ENCODE measurements at places on chromosomes 5 and 9.

DNA sequence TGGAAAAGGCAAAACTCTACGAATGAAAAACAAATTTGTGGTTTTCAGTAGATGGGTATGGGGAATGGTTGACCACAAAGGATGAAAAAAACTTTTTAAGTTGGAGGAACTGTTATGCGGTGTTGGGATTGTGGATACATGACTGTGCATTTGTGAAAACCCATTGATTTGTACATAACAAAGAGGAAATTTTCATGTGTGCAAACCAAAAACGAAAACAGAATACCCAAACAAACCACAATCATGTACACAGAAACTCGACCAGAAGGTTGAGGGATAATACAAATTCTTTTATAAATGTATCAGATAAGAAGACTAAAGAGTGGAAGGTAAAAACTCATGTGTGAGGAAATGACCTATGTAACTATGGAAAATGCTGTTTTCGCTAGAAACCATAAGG lies 1012.4 kb downstream of the CDH18 start:
- DNase-seq: no peak

DNA sequence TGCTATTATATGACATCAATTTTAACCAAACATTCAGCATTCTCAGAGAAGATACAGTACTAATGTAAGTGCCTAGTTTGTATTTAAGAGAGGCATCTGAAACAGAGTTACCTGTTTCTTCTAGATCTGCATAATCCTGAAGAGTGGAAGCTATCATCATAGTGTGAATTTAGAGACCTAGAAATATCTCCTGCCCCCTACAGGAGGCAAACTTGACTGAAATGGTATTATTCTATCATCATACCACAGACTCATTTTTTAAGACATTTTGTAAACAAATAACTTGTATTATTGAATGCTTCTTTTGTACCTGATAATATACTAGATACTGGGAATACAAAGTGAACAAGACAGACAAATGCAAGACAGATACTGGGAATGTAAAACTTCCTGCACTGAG lies 216.8 kb upstream of the RPS23 start:
- DNase-seq: no peak

GRCh38 chr5:151179489-151179840 lies 21.9 kb upstream of the ANXA6 start:
- DNase-seq: no peak

DNA sequence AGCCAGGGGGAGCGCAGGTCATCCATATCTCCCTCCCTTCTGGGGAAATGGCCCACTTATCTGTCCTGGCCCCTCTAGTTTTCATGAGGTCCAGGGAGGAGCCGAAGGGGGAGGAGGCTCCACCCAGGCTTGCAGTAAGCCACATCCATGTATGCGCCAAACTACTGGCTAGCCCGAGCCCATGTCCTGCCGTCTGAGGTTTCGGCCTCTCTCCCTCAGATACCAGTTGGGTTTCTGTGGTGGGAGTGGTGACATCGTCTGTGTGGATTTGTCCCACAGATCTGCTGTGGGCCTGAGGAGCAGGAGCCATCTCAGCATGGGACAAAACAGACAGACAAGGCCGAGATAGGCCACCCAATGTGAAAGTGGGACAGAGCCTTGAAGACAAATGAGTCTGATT lies 78.3 kb upstream of the ORM1 start:
- no peak for DNase-seq

- no peak for DNase-seq
Observed at GRCh38 chr9:105318729-105319191, 74.3 kb downstream of the SLC44A1 start.

All from femur (tissue), 1 donor.